ENCODE measurements at places on chromosomes 11 and 22.

DNA sequence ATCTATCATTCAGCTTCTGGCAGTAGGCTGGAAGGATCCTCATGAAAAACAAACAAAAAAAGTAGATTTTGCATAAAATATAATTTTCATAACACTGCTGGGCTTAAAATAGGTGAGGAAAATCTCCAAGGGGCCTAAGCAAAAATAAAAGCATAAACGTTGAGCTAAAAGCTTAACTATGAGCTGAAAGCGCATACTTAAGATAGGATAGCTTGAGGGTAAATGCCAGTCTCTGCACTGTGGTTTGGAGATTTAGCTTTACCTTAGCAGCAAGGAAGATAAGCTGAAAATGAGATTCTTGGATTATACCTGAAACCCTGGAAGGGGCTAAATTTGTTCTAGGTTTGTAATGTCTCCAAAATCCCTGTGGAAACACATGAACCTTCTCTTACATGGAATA lies 183.7 kb downstream of the GUCY1A2 start:
- DNase-seq = no peak

DNA sequence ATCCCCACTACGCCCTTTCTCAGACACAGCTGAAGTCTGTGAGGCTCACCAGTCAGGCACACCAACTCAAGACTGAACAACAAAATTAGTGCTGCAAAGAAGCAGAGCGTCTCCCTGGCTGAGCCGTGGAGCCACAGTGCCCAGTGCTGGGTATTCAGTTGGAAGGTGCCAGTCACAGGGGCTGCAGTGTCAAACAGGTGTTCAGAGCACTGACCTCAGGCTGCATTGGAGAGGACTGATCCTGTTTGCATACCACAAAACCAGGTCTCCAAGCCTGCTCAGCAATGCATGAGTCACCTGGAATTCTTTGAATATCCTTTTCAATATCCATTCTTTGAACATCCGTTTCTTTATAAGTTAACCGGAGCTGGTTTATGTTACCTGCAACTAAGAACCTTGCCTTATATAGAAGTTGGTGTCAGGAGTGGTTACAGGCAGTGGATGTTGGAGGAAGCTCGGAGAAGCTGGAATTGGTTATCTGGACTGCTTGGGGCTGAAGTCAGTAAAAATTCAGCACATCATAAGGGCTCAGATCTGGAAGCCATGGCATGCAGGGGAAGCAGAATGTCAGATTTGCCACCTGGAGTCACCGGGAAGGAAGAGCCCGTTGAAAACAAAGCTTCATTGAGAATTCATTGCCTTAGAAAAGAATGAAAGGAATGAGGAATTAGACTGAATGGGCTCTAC lies 30.3 kb downstream of the PDGFB start:
- peak; percentile 36 for DNase-seq

- no peak for DNase-seq
Observed at GRCh38 chr11:78080818-78081495, 1.3 kb upstream of the NDUFC2 start.

DNA sequence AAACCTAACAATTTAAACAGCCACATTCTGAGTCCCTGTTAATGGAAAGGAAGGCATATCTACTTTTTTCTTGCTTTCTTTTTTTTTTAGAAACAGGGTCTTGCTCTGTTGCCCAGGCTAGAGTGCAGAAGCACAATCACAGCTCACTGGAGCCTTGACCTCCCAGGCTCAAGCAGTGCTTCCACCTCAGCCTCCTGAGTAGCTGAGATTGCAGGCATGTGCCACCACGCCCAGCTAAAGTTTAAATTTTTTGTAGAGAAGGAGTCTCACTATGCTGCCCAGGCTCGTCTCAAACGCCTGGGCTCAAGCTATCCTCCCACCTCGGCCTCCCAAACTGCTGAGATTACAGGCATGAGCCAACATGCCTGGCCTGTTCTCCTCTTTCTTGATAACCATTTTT lies 25.4 kb downstream of the ARFGAP3 start:
- no peak for DNase-seq

DNA sequence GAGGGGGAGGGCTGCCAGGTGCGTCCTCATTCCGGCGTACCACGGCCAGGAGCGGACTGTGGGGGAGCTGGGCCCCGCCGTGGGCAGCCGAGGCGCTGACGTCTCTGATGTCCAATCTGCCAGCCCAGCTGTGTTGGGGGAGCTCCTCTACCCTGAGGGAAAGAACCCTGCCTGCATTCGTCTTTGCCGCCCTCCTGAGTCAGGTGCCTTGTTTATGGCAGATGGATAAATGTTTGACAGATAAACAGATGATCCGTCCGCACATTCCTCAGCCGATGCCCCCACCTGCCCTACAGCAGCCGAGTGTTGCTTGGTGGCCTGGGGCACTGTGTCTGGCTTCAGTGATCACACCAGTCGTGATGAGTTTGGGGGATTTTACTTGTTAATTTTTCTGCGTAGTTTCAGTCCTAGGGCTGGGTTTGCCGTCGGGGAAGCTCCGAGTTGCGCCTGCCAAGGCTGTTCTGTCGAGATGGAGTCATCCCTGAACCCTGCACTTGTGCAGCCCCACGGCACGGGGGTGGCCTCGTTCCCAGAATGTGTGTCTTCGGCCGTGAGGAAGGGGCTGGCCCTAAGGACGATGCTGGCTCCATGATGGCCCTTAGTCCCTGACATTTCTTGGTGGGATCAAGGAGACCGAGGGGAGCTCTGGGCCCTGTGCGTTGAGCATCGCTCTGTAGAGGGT lies 1083.9 kb downstream of the BRD1 start:
- DNase-seq = peak; percentile 55
